Amniotic stem cell (primary cell): ENCODE measurements at places on chromosomes 2 and 18.

DNA sequence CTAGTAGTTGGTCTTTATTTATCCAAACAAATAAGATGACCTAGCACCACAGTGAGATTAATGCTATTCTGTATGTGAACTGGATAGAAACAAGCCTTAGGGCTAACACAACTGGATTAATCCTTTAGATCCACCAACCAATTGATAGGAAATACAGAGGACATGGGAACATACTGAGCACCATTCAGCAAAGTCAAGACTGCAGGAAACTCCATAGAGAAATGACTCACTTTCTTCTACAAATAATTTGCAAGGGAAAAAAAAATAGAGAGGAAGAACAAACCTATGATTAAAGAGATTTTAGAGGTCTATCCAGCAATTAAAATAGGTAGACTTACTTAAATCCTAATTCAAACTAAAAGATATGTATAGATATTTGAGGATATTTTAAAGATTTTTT, 23.9 kb downstream of the WDFY1 start:
- DNase-seq: no peak

GRCh38 chr2:134133622-134134312, 120.1 kb upstream of the MGAT5 start:
- no peak for DNase-seq

- DNase-seq: no peak
Observed at GRCh38 chr18:23995180-23995579, 19.4 kb upstream of the TTC39C start.

- DNase-seq: no peak
Observed at GRCh38 chr18:42287047-42287446, 332.0 kb downstream of the PIK3C3 start.

GRCh38 chr2:134782792-134783191, 55.6 kb upstream of the ACMSD start:
- peak; percentile 2 for DNase-seq

DNA sequence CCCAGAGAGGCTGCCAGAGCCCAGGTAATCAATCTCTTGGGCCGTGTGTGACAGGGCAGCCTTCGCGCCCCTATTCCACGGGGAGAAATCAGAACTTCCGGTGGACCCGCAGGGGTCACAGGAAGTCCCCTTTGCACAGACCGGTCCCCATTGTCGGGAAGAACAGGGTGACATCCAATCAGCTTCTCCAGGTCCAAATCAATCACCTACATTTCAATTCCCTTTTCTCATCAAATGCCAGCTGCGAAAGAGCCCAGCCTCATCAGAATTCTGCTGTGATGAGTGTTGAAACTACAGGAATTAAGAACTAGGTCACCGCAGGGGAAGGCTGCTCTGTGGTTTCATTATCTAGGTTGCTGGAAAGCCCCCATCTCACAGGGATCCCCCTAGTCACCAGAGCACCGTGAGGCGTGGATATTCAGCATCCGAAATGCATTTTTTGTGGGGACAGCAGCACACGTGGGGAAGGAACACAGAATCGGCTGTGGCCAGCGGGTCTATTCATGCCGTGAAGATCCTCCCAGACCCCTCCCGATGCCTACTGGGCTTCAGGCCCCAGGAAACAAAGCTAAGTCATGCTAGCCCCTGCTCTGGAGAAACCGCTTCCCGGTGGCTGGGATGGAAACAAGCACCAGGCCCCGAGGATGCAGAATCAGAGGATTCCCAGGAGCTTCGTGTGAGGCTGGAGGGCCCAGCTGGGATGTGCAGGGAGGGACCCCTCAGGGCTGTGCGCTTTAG, 193.7 kb upstream of the ID2 start:
- no peak for DNase-seq

GRCh38 chr2:85318222-85319074, 9.3 kb downstream of the TGOLN2 start:
- peak; percentile 88 for DNase-seq

DNA sequence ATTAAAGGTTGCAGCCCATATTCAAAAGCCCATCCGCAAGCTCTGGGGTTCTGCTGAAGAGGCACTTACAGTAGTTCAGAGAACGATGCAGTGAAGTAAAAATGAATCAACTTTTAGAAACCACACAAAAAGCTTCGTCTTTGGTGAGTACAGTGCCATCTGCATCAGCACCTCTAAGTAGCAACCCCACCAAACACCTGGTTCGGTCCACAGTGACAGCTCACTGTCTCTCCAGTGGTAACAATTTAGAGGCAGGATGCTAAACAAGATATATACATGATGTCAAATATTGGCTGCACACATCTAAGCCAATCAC, 275.4 kb upstream of the TCF4 start:
- no peak for DNase-seq

GRCh38 chr2:207423886-207424285, 105.9 kb upstream of the CREB1 start:
- no peak for DNase-seq

- DNase-seq: no peak
Observed at GRCh38 chr2:168722592-168722991, 79.8 kb upstream of the NOSTRIN start.

DNA sequence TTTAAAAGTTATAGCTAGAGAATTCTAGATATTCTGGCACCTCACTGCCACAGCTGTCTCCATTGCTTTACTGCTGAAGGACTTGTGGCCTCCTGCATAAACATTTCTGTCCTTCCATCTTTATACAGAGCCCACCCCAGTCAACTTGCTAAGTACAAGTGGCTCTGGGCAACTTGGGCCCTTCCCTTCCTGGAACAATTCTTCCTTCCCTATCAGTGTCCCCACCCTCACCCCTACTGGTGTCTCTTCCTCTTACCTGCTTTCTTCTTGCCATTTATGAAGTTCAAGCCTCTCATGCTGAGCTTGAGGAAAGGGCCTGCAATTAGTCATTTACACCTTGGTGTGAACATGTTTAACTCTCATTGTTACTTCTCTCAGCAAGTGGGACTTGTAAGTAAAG, 45.0 kb downstream of the ARHGAP25 start:
- DNase-seq: no peak

DNA sequence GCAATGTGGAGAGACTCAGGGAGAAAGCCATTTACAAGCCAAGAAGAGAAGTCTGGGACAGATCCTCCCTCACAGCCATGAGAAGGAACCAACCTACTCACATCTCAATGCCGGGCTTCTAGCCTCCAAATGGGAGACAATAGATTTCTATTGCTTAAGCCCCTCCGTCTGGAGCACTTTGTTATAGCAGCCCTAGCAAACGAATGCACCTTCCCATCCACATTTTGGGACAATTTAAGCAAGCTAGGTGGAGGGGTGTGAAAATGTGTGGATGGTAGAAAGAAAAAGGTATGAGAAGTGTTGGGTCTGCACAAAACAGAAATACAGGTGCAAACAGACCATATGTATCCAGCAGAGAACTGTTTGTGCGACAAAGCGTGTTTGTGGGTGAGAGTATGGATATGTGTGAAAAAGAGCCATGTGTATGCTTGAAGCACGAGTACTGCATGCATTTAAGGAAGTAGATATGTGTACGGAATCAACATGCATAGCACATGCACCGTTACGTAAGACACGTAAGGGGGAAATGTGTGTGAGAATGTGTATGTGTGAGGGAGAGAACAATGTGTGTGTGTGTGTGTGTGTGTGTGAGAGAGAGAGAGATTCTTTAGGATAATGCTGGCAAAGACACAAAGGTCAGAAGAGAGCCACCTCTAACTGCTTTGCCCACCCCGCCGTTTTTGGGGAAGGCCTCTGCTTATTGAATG, 13.1 kb upstream of the E2F6 start:
- no peak for DNase-seq

GRCh38 chr2:26710743-26711456, 18.4 kb downstream of the KCNK3 start:
- no peak for DNase-seq

GRCh38 chr2:34105006-34105767, 506.1 kb upstream of the FAM98A start:
- DNase-seq: peak; percentile 73

GRCh38 chr2:215032153-215032552, 106.3 kb downstream of the ABCA12 start:
- no peak for DNase-seq

DNA sequence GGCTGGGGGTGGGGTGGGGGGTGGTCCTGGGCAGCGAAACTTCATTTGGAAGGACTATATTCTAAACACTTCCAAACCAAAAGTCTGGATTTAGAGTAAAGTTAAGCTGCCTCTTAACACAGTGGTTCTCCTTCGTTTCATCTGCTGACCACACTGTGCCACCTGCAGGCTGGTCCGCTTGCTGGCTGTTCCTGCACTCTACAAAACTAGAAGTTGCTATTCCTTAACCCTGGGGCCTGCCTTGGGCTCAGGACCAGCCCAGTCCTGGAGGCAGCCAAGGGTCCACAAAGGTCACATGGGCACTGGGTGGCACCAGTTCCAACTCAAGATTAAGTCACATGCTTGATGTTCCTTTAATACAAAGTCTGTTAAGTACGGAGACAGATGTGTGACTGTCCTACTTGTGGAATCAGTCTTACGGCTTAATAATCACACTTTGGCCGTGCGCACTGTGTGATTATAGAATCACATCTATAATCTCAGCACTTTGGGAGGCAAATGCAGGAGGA, 195.4 kb downstream of the FAM210A start:
- DNase-seq: peak; percentile 16

DNA sequence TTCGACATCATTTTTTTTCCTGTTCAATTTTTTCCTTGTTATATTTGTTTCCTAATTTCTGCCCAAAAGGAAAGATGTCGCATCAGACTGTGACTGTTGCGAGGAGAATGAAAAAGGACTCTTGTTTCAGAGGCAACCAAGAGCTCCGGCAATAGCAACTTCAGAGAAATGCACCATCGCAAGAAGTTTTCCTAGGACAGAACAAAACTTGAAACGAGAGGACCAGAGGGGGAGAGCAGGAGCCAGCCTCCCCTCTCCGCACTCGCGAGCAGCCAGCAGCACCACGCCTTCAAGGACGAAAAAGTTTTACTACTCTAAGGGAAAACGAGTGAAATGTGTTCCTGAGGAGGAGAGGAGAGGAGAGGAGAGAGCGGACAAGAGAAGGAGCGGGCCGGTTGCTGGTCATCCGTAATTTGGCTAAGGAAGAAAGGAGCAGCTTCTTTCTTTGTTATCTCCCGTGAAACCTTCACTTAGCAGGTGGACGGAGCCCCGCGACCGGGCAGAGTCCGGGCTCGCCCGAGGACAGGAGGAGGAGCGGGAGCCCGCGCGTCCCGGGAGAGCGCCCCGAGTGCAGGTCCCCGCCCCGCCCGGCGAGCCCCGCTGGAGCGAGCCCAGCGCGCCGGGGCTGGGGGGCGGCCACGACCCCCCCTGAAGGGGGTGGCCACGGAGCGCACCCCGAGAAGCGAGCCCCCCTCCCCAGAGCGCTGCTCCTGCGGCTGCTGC, 744 bp downstream of the POU3F3 start:
- no peak for DNase-seq

DNA sequence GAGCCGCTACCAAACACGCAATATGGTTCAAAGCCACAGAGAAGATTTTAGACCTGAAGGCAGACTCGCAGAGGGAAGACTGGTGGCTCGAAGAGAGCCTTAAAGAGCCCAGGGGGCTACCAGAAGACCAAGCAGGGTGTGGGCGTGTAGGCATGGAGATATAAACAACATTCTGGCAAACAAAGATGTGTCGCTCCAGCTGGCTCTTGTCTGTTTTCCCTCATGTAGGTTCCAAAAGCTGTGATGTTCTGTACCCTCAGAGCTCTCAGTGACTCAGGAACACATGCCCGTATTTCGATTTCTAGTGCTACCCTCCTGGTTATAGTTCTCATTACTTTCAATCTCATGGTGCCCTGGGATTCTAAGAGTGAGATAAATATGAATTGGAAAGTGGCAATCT, 44.5 kb downstream of the DOCK10 start:
- no peak for DNase-seq

DNA sequence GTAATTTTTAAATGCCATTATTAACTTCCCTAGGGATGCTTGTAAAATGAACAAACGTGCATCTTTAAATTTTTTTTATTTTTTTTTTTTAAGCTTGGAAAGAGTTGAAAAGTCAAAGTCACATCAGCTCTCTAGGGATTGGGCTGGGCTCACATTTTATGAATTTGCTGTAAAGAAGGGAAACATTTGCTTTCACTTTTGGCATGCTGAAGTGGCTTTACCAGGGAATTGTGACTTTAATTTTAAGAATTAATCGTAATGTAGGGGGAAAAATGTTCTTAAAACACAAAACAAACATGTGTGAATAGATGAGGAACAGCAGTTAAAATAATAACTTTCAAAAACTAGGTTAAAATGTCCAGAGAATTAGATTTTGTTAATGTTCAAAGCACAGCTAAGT, 123.0 kb downstream of the AGAP1 start:
- DNase-seq: no peak

DNA sequence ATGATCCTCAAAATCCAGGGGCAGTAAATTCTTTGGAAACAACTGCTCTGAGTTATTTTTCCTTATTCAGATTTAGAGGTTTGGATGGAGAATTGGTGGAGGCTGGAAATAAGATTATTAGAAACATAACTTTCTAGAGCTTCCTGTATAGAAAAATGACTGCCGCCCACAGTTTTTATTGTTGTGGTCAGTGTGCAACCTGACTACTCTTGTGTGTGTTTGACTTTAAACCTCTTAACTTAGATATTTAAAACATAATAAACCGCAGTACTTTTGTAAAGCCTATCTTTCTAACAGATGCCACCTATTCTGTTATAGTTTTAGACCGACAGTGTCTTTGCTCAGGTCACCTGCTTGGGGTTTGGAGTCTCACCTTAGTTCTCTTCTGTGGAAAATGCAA, 115.4 kb upstream of the BCL2L11 start:
- no peak for DNase-seq

DNA sequence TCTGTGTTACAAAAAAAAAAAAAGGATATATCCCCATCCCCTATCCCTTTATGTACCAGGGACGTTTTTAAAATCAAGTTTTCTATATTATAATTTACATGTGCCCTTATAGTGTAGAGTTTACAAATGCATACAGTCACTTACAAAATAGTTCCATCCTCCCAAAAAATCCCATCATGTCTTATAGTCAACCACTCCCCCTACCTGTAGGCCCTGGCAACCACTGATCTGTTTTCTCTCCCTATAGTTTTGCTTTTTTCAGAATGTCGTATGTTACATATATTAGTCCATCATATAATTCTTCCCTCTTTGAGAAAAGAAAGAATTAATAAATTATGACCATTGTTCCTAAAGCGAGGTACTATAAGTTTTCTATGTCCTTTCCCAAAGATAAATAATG, 17.8 kb downstream of the CFAP210 start:
- no peak for DNase-seq

- no peak for DNase-seq
Observed at GRCh38 chr2:176174382-176174823, 14.1 kb upstream of the HOXD1 start.

DNA sequence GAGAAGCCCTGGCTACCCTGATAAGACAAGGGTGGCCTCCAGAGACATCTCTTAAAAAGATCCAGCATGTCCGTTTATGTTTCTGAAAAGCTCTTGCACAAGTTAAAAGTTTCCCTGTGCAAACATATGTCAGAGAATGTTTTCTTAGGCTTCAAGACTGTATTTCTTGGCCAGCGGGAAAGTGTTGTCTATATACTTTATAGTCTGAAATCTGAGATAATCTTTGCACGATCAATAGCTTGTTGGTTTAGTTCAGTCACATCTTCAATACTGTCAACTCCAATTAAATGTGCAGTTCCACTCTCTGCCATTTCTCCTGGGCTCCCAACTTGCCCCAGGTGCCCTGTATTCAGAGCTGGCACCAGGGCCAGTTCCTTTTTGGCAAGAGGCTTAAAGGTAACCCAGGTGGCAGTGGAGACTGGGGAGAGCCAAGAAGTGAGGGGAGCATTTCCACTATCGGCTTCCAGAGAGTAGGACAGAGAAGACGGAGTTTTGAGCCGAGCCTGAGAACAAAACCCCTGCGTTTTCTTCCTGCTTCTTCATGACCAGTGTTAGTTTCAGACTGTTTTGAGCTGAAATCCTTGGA, 64.4 kb downstream of the ACOXL start:
- DNase-seq: no peak
